ENCODE measurements at places on chromosomes 3 and 15. TPM values are rescaled to one million over a fixed set of nuclear protein-coding genes. Genes with fewer than 3 reads are reported as not detected.

- DNase-seq: no peak
Observed at GRCh38 chr15:71755092-71755970, 55.0 kb upstream of the NR2E3 start.

GRCh38 chr3:38728008-38728407 is 78.5 kb upstream of the SCN5A start:
- no peak for DNase-seq

- no peak for DNase-seq
Observed at GRCh38 chr15:83477172-83477807, 30.1 kb downstream of the SH3GL3 start.

NR2E3 gene
- not detected for total RNA-seq
